ENCODE measurements at places on chromosomes 12 and 14.
A peak's percentile ranks its signal among the peaks of the same experiment; 100 is the strongest.

GRCh38 chr14:31568671-31569070 is 7.5 kb downstream of the NUBPL start:
- DNase-seq: no peak

- no peak for DNase-seq
These were observed 10.5 kb downstream of the LARP4 start for GRCh38 chr12:50411051-50411660.

GRCh38 chr12:50923361-50924130 is 28.8 kb upstream of the HIGD1C start:
- no peak for DNase-seq

DNA sequence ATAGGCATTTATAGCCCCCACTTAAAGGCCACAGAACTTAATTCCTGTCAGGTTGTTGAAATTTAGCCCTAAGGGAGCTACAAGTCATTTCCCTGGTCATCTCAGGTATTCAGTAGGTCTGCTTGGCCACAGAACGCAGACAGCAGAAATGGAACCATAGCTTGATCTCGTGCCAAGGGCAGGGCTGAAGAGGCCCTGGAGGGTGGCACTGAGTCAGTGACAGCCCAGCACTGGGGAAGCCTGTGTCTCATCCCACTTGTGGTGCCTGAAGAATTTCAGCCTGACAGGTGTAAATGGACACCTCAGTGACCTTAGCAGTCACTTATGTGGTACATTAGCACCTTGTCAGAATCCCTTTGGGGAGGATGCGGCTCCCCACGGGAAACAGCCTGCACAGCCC is 6.6 kb downstream of the PRKAB1 start:
- DNase-seq: no peak

DNA sequence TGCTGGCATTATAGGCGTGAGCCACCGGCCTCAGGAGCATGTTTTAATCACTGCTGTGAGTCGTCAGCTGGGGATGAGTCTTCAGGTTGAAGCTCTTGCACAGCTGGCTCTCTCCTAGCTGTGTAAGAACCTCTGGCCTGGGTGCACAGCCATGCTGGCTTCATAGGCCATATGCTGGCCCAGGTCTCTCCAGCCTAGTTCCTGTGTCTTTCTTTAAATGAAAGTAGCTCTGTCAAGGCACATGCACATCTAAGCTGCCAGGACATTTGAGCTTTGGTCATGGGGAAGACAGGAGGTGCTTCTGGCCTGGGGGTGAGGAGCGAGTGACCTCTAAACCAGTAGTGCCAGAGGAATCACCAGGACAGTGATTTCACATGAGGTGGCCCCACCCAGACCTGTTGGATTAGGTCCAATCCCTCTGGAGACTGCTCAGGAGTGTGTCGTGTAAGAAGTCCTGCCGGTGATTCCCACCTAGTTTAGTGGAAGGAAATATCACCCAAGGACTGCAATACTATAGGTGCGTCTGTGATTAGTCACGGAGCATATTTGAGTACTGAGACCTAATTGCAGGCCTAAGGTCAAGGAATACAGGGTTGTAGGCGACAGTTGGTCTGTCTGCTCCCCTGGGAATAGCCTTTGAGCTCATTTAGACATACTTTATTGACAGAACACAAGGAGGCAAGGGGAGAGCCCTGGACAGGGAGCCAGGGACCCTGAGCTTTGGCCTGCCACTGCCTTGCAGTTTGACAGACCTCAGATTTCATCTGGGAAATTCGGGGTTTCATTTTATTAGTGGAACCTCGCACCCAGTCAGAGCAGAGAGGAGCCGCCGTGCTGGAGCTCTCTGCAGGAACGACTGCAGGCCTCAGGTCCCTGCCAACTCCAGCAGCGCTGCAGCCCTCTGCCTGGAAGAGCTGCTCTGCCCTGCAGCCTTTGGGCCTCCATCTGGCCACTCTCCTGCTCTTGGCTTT is 67.0 kb downstream of the ANKRD9 start:
- DNase-seq: no peak

GRCh38 chr12:3216726-3217682 is 139.8 kb downstream of the TSPAN9 start:
- no peak for DNase-seq

- no peak for DNase-seq
These were observed 199.9 kb upstream of the RTL1 start for GRCh38 chr14:101103321-101103901.

DNA sequence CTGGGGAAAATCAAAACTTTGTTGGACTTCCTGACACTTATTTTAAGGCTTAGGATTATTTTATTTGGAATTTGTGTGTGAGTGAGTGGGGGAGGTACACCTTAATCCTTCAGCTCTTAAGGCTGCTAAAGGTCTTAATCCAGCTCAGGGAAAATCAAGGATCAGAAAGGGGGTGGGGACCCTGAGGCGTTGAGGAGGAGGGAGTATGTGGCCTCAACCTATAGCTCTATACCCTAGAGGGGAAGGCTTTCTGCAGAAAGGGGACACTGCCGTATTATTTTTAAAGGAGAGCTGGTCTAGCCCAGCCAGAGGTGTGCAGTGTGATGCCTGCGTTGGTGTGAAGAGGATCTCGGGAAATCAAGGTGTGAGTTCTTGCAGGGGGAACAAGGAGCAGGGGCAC is 20.0 kb downstream of the IRF2BPL start:
- no peak for DNase-seq

- DNase-seq: peak; percentile 49
These were observed 273.9 kb upstream of the MIS18BP1 start for GRCh38 chr14:45526715-45527549.

- no peak for DNase-seq
These were observed 896 bp downstream of the HHIPL1 start for GRCh38 chr14:99645545-99646505.

- DNase-seq: no peak
These were observed 646.7 kb upstream of the FOXG1 start for GRCh38 chr14:28119849-28120248.

GRCh38 chr14:68198713-68199495 is 379.3 kb downstream of the RAD51B start:
- DNase-seq: no peak

GRCh38 chr12:92063641-92064040 is 82.0 kb downstream of the BTG1 start:
- no peak for DNase-seq

DNA sequence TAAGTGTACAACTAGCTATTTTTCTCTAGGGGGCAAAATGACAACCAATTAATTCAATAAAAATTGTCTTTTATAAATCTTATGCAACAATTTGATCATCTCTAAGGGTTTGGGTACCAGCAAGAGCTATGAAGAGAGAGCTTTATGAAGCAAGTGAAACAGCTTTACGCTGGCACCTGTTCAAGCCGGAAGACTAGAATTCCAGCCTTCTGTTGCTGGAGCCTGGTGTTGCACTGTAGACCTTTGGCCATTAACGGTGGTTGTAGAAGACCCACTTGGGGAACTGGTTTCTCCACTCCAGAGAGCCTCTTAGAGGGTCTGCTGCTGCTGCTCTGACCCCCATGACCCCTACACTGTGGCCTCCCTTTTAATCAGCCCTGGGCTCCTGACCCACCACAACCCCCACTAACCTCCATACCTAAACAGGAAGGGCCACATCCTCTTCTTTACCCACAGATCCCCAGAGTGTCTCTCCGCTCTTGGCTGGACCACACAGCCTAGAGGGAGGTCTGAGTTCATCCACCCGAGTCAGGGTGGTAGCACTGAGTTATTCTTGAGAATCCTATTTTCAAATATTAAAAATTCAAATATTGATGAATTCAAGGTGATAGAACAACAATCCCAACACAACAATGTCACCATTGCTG is 54.6 kb upstream of the STON2 start:
- no peak for DNase-seq

DNA sequence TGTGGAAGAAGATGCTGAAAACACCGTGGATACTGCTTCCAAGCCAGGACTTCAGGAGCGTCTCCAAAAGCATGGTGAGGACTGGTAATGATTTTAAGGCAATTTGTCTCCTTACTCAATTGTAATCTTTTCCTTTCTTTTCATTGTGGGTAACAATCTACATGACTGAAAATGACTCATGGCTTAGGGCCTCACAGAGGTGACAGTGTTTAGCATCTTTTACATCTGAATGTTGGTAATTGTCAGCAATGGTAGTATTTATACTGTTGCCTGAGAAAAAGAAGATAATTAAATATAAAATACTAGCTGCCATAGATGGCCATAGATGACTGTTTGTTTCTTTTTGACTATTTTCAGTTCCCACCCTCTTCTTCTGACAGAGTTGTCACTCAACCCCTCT is 31.6 kb downstream of the TULP3 start:
- no peak for DNase-seq

GRCh38 chr14:96585672-96586013 is 83.5 kb downstream of the PAPOLA start:
- DNase-seq: no peak

- no peak for DNase-seq
These were observed 40.9 kb downstream of the SRGAP1 start for GRCh38 chr12:63885401-63885800.

DNA sequence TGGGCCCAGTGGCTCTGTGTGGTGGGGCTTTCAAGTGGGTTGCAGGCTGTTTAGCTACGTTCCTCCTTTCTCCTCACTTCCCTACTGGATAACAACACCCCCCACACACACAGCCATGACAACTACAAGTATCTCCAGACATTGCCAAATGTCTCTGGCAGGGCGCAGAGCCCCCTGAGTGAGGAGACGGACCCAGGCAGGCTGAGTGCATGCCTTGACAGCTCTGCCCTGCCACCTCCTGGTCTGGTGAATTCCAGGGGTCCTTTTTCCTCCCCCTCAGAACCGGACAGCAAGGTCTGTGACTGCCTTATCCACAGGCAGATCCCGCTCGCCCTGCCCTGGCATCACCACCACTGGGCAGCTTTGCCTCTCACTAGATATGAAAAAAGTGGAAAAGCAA is 276.5 kb downstream of the TMEM132C start:
- no peak for DNase-seq

DNA sequence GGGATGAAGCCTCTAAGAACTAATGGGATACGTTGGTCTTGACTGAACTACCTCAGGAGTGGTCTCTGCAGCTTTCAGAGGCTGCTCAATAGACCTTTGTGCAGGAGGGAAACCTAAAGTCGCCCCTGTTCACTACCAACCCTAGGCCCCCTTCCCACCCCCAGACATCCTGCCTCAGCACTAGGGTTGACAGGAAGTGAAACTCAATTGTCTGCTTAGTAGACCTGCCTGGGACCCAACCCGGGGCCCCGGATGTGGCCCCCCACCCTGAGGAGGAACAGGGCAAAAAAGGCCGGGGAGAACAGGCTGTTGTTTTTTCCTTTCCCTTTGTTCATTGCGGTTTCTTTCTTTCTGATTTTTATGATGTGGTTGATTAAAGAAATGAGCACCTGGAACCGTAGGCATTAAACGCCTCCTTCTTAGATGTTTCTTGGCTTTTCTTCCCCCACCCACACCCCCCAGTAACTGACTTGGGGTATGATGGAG is 1.6 kb upstream of the DGKA start:
- no peak for DNase-seq

DNA sequence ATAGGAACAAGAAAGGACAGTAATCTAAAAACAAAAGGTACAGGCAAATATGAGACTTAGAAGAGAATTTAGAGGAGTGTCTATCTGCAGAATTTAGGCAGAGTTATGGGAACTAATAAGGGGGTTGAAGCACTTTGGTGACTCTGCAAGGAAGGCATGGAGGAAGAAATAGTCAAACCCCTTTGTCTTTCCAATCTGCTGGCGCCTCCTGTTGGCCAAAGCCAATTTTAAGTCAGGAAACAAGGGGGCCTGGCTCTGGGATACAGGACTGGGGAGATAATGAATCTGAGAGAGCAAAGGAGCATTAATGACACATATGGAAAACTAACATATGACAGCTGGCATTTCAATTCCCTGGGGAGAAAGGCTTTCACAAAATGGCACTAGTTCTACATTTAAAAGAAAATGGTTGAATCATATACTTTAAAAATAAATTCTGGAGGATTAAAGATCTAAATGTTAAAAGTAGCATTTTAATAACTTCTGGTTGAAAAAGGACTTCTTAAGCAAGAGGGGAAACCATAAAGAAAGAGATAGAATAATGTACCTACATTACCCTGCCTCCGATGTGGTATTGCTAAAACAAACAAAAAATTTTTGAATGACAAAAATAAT is 48.5 kb upstream of the CSRP2 start:
- DNase-seq: no peak

DNA sequence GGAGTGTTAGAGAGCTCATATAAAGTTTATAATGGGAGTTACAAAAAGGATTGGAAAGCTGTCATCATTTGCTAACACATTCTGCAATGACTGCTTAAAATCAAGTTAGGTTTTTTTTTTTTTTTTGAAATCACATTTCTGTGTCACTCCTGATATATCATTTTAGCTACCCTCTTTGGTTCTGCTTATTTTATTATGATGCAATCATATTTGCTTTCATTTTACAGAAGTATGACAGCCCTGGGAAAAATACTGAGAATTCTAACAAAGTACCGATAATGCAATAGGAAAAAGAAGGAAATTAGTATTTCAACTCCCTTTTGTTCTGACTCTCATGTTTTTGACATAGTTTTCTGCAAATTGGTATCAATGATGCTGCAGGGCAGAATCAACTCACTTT is 71.6 kb upstream of the MDGA2 start:
- DNase-seq: no peak

DNA sequence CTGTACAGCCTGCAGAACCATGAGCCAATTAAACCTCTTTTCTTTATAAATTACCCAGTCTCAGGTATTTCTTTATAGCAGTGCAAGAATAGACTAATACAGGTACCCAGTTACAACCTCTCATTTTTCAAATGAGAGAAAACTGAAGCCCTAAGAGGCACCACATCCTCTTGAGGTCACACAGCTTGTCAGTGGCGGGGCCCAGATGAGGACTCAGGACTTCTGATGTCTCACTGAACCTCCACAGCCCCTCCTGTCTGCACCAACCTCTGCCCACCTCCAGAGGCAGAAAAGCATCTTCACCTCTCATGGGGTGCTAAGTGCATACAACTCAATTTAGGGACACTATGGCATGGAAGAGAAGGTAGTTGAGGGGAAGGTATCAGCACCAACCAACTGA is 120.7 kb downstream of the CRACR2A start:
- DNase-seq: no peak

DNA sequence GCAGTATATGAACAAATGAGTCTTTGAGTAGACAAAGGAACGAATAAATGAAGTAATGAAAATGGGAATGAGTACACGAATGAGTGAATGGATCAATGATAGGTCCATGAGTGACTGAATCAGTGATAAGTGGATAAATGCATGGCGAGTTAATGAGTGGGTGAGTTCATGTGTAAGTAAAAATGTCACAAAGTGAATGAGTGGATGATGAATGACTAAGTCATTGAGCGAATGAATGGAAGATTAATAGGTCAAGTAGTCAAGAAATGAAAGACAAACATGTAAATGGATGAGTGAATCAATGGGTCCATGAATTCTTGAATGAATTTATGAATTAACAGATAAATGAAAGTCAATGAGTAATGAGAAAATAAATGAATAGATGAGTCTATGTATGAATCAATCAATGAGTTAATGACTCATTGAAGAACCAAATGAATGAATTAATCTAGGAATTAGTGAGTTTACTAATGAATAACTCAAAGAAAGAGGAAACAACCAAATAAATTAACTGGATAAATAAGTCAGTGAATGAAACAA is 97.3 kb upstream of the RTL1 start:
- DNase-seq: no peak

GRCh38 chr12:107415071-107415470 is 270.5 kb upstream of the PWP1 start:
- DNase-seq: no peak

- no peak for DNase-seq
These were observed 14.0 kb downstream of the CEP83 start for GRCh38 chr12:94445662-94446061.

- DNase-seq: no peak
These were observed 9.0 kb upstream of the BDKRB1 start for GRCh38 chr14:96247031-96247430.

GRCh38 chr12:10279937-10280336 is 27.7 kb upstream of the KLRD1 start:
- DNase-seq: no peak

Data from COR-L47 (cell line).